Fibroblast of skin of left quadriceps (primary cell): ENCODE measurements at places on chromosomes 11 and 22.

- DNase-seq: no peak
Observed at GRCh38 chr11:55956521-55956920, 13.2 kb downstream of the OR10AG1 start.

- DNase-seq: no peak
Observed at GRCh38 chr11:45328726-45329125, 42.6 kb upstream of the SYT13 start.

DNA sequence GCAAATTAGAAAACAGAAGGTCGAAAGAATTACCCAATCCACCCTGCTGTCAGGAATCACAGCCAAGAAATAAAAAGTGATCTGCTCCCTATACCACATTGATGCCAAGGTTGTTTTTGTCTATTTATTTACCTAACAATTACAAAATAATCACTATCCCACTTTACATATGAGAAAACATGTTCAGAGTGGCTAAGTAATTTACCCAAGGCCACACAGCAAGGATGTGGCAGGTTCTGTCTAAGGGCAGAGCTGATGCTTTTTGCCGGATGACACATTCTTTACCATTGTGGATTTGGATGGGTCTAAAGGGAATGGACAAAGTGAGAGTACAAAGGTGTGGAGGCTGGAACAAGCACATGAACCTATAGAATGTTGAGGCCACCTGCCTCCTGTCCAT, 460.7 kb downstream of the INSC start:
- DNase-seq: no peak

DNA sequence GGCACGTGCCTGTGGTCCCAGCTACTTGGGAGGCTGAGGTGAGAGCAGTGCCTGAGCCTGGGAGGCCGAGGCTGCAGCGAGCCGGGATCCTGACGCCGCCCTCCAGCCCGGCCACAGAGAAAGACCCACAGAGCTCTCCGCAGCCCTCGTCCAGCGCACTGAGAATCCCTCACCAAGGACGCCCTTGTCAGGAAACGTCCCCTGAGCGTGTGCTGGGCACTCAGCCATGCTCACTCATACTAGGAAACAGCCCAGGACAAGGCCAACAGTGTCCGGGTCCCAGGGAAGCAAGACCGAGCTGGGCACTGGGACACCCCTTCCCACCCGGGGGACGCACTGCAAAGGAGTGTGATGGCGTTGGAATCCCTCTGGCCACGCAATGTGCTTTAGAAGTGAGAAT, 14.5 kb downstream of the DEAF1 start:
- no peak for DNase-seq

- no peak for DNase-seq
Observed at GRCh38 chr22:45239681-45240051, 1.0 kb downstream of the KIAA0930 start.
